ENCODE measurements at places on chromosomes 2 and 18.

GRCh38 chr2:48009256-48009655, 103.0 kb upstream of the FBXO11 start:
- H3K27me3 ChIP-seq: no peaks in the 10 kb centered on the region
- no peak overlapping the region for H3K27ac ChIP-seq
- H3K4me1 ChIP-seq: no peaks in the 10 kb centered on the region
- no peak for DNase-seq

- no peaks in the 10 kb centered on the region for H3K27me3 ChIP-seq
- no peaks in the 10 kb centered on the region for H3K36me3 ChIP-seq
- peak; percentile 75 for DNase-seq
- H3K4me1 ChIP-seq: peaks cover 17% of the 10 kb centered on the region
- no peak overlapping the region for H3K4me3 ChIP-seq
Observed at GRCh38 chr2:172285010-172285621, 142.3 kb upstream of the ITGA6 start.

DNA sequence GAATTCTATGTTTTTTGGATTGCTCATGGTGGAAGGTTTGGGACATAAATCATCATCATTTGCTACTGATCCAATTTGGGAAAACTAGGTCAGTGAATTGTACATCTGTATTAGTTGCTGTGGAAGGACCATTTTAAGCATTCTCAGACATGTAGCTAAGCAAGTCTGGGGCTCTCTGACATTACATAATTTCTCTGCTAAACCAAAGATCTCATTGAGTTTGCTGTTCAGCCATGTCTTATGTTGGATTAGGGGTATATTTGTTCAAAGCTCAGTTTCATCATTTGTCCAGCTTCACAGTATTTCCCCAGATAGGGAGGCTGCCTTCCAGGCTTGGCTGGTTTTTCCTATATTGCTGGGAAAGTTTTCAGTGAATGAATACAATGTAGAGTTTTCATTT, 399.7 kb downstream of the MTX2 start:
- H3K4me1 ChIP-seq: peaks cover 67% of the 10 kb centered on the region
- H3K4me3 ChIP-seq: no peak overlapping the region
- peak overlapping the region; percentile 67 for H3K27ac ChIP-seq
- no peaks in the 10 kb centered on the region for H3K36me3 ChIP-seq
- no peak for DNase-seq
- H3K27me3 ChIP-seq: no peaks in the 10 kb centered on the region

DNA sequence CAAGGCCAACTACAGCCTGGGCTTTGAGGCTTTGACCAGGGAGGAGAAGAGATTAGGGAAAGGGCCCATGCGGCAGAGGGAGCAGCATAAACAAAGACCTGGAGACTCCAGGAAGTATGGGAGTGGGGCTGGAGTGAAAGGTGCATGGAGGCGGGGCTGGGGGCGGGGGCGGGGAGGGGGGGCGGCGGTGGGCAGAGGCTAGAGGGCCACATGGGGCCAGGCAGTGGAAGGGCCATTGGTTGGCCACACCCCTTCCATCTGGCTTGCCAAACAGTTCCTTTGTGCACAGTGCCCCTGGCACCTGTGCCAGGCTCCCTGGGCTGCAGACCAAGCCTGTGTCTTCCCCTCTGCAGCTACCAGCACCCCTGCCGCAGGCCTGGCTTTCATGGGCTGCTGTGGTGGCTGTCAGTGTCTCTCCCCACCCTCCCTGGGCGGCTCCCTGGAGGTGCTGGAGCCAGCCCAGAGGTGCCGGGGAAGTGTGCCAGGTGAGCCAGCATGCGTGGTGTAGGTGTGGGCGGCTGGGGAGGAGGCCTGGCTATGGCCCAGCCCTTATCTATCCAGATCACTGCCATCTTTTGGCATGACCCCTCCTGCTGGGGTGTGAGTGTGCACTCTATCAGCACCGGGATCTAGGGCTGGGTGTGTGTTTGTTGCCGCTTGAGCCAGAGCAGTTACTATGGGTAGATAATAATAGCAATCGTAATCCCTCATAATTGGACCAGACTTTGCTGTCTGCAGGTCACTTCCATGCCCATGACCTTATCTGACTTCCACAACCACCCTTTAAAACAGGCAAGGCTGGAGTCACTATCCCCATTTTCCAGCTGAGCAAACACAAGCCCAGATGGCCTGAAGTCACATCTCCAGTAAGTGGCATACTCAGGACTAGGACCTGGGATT, 30.5 kb downstream of the DNMT3A start:
- no peak for DNase-seq
- H3K27ac ChIP-seq: peak overlapping the region; percentile 24
- H3K4me1 ChIP-seq: peaks cover 54% of the 10 kb centered on the region
- H3K4me3 ChIP-seq: no peak overlapping the region
- H3K27me3 ChIP-seq: no peaks in the 10 kb centered on the region

- peaks cover 6% of the 10 kb centered on the region for H3K27me3 ChIP-seq
- no peak overlapping the region for H3K27ac ChIP-seq
- H3K36me3 ChIP-seq: no peaks in the 10 kb centered on the region
- no peak overlapping the region for H3K4me3 ChIP-seq
- no peaks in the 10 kb centered on the region for H3K4me1 ChIP-seq
Observed at GRCh38 chr2:173654161-173654895, 299.7 kb downstream of the CDCA7 start.

Measured in A673 (cell line).